Stimulated activated CD8-positive, alpha-beta memory T cell treated with anti-CD3 and anti-CD28 coated beads, Interleukin-2, amount 100 ng/mL, for 1 hour (primary cell): ENCODE measurements at places on chromosomes 3 and 15.

DNA sequence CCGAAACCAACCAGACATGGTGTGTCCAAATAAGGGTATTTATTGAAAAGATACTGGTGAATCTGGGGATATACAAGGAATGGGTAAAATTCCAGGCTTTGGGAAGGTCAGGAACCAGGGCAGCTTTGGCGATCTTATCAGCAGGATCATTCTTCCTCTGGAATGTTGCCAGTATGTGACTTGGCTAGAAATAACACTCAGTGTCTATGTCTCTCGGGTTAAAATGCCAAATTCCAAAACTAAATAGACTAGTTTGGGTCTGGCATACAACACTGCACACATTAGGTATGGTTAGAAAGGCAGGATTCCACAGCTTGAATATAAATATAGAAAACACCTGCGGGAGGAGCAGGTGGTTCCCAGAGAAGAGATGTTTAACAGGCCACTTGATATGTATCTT is 220.2 kb upstream of the CD96 start:
- no peak for DNase-seq

GRCh38 chr3:120772081-120772480 is 29.5 kb downstream of the GTF2E1 start:
- no peak for DNase-seq

GRCh38 chr3:123373474-123373987 is 75.4 kb downstream of the ADCY5 start:
- DNase-seq, result no peak

GRCh38 chr3:183255348-183255730 is 2.3 kb downstream of the B3GNT5 start:
- DNase-seq, result no peak

DNA sequence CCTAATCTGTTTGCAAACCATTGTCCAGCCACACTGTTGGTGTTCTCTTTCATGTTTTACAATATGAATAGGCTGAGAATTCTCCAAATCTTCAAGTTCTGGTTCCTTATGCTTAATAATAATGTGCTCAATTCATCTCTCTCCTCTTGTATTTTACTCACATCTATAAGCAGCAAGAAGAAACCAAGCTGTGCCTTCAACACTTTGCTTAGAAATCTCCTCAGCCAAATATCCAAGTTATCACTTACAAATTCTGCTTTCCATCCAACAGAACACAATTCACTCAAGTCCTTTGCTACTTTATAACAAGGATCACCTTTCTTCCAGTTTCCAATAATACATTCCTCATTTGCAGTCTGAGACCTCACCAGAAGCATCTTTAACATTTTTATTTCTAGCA is 117.5 kb downstream of the LRRC28 start:
- DNase-seq, result no peak

- no peak for DNase-seq
Observed at GRCh38 chr15:22786868-22787698, 639 bp downstream of the NIPA1 start.

GRCh38 chr3:67819447-67819846 is 165.0 kb upstream of the SUCLG2 start:
- DNase-seq, result no peak

- no peak for DNase-seq
Observed at GRCh38 chr3:53318522-53318921, 28.8 kb downstream of the DCP1A start.

DNA sequence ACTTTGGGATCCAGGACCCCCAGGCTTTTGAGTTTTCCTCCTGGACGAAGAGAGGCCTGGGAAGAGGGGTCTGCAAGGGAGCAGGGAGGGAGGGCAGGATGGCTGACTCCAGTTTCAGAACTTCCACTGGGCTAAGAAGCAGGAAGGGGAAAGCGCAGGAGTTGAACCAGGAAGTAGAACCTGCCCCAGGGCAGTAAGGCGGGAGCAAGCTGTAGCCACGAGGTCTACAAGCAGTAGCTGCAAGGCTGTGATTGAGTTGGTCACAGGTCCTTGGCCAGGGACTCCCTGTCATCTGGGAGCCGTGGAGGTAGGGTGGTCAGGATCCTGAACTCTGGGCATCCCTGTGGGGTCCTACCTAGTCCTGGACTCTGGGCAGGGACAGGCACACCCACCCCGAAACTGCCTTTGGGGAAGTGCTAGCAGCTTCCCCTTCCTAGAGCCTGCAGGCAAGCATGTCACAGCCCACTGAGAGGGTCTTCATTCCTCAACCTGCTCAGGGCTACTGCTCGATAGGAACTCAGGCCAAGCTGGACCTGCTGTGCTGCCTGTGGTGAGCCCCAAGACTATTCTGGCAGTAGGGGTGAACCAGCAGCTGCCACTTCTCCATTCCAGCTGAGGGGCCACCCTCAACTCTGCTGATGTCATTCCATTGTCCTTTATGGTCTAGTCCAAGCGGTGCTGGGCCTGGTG is 5.8 kb upstream of the GNAI2 start:
- DNase-seq, result no peak

DNA sequence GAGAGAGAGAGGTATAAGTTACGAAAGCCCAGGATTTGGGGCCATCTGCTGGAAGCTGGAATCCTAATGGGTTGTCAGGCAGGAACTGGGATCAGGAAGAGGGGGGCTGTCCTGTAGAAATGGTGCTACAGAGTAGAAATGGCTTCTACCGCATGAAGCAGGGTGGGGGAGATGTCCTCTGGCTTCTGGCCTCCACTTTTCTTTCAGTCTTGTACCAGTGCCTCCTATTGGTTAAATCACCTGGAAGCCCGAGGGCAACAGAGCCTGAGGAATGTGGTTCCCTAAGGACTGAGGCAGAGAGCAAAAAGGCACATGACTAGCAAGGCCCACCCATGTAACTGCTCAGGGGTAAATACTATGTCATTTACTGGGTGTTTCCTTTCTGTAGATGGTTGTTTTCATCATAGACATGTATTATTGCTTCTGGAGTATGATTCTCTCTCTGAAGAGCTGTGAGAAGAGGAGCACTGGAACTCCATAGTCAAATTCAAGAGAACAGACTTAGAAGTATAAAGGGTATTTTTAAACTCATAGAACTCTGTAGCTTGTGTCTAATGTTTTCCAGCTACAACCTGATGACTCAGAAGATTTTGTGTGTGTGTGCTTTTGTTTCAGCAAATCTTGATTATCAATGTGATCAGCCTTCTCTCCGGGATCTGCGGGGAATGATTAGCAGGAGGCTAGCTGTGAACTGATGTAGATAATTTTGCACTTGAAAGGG is 20.2 kb upstream of the MITF start:
- DNase-seq, result no peak

- DNase-seq, result no peak
Observed at GRCh38 chr15:91944331-91944730, 90.8 kb downstream of the SLCO3A1 start.
